GM13976 (cell line): ENCODE measurements at places on chromosomes 3 and 15.

- no peak for DNase-seq
Measured at GRCh38 chr15:91183596-91183995, 83.5 kb downstream of the SV2B start.

- no peak for DNase-seq
Measured at GRCh38 chr3:42051384-42052131, 39.6 kb upstream of the TRAK1 start.

DNA sequence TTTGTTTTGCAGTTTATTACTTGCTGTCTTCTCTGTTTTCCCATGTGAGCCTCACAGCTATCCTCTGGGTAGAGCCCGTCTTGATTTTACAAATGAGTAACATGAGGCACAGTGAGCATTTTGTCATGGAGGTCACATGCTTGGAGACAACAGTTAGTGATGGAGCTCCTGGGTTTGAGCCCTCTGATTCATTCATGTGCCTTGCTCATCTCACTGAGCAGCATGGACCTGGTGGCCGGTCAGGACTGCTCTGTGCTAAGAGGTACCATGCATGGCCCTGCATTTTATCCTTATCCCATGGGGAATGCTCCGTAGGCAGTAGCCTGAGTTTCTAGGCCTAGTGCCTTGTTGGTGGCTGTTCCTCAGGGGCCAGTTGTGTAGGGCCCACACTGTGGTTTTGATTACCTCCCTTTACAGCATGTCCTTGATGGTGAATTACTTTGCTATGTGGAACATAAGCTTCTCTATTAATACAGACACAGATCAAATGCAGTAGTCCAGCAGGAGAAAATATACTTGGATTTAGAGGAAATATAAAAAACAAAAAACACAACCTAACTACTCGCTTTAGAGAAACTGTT, 35.6 kb downstream of the MAP2K5 start:
- DNase-seq, result no peak

DNA sequence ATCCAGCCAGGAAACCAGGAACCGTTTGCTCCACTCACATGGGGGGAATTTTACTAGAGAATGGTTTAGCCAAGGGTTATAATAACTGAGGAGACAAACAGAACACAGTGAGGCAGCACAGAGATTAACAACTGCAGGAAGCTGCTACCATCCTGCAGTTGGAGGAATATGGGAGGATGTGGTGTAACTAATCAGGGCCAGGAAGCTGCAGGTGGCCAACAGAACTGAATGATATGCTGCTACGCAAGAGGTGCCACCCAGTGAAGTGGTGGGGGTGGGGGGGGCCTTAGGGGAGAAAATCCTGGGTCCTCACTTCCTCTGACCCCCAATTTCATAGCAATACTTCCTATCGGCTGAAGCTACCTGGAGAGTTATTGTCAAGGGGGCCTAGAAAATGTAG, 306.4 kb upstream of the STT3B start:
- no peak for DNase-seq

DNA sequence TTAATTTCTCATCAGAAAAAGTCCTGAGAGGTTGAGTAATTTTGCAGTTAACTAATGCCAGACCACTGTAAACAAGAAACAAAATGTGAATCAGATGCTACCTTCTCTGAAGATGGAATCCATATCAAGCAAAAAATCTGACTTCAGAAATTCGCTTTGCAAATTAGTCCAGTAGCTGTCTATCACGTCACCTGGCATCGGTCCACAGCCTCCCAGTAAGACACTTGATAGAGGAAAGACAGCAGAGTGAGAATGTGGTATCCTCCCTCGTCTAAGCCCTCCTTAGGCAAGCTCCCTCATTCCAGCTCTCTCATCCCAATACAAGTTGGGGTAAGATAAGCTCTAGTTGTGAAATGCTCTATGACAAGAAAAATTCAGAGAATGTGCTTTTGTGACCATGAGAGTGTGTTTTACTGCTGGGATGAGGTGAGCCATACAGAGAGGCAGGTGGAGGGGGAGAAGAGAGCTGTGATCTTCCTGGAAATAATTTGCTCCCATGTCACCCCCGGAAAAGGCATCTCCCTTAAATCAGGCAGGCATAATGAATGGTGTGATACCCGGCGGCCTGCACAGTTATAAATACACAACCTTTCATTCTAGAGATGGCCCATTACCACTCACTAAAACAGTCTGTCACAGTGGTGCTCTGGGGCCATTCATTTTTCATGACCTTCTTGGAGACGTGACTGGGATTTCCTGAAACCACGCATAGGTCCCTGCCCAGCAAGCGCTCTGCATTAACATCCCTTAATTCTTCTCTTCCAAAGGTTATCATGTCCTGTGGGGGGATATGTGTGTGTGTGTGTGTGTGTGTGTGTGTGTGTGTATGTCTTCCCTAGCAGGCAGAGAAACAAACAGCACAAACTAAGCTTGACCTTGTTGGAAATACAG, 602.0 kb upstream of the KCNMB2 start:
- no peak for DNase-seq
